ENCODE measurements at places on chromosomes 2 and 18.
A peak's percentile ranks its signal among the peaks of the same experiment; 100 is the strongest.

GRCh38 chr2:158722266-158723105, 72.6 kb upstream of the DAPL1 start:
- DNase-seq = no peak

- peak; percentile 70 for DNase-seq
Observed at GRCh38 chr2:208466151-208466919, 59.7 kb downstream of the PTH2R start.

- DNase-seq = no peak
Observed at GRCh38 chr2:110796716-110797301, 64.4 kb downstream of the ACOXL start.

DNA sequence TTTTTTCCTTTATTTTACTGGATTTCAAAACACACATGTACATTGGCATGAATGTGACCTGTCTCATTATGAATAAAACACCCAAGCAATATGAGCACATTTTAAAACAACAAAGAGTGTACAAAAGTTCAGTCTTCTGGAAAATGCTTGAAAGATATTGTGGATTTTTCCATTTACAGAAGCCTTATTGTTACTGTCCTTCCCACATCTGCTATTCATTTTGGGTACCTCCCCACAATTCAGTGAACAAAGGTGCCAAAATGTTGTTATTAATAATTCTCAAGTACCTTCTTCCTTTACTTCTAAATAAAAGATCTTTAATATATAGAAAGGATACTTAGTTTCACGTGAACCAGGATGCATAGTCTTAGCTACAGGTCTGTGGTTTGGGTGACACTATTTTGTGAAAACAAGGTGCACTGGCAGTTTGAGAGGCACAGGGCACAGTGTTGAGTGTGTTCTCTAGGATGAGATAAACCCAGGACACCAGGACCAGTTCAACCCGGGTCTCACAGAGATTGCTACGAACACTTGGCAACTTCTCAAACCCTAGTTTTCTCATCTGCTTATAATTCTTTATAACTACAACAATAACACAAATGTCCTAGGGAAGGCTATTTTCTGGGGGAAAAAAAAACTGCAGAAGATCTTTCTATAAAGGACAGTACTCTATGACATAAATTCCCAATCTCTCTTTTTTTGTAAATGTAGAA, 84.5 kb upstream of the GALNT5 start:
- no peak for DNase-seq

- DNase-seq = no peak
Observed at GRCh38 chr2:239112127-239112774, 264.4 kb downstream of the TWIST2 start.

DNA sequence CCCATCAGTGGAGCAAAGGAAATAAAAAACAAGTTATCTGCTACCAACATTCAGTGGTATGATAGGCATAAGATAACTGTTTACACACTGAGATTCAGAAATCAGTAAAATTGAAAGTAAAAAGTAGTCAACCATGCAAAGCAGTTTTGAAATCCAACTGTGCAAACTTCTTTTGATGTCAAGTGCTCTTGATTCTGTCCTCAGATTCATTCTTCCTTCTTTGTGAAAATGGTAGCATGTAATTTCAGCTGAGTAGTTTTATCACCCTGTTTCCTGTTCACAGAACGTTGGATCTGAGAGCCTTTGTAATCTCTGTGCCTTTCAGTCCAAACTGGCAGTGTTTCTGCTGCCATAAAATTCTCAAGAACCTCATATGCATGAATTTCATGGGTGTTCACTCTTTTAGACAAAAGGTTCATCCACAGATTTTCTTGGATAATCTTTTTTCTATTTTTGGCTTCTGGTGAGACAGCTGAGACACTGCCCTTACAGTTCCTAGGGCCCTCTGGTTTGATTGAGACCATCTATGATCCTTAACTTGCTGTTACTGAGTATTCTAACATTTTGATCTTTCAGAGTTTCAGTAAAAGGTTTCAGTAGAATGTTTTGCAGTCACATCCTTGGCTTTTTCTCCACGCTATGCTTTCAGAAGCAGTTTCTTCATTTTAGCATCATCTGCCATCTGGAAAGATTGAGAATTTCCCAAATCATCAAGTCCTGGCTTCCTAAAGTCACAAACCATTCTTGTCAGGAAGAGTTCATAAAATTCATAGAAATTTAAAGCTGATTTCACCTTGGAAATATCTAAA, 272.3 kb upstream of the EPHA4 start:
- no peak for DNase-seq

DNA sequence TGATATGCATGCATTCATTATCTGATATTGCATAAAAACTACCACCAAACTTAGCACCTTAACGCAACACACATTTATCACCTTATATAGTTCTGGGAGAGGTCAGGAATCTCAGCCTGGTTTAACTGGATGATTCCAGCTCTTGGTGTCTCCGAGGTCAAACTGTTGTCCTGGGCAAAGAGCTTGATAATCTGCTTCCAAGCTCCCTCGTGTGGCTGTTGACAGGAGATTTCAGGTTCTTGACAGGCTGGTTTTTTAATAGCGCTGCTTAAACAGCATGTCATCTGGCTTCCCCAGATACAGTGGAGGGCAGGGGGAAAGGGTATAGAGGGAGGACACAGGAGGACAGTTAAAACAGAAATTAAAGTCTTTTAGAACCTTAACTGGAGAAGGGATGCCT, 785.0 kb downstream of the CNTNAP5 start:
- peak; percentile 28 for DNase-seq

DNA sequence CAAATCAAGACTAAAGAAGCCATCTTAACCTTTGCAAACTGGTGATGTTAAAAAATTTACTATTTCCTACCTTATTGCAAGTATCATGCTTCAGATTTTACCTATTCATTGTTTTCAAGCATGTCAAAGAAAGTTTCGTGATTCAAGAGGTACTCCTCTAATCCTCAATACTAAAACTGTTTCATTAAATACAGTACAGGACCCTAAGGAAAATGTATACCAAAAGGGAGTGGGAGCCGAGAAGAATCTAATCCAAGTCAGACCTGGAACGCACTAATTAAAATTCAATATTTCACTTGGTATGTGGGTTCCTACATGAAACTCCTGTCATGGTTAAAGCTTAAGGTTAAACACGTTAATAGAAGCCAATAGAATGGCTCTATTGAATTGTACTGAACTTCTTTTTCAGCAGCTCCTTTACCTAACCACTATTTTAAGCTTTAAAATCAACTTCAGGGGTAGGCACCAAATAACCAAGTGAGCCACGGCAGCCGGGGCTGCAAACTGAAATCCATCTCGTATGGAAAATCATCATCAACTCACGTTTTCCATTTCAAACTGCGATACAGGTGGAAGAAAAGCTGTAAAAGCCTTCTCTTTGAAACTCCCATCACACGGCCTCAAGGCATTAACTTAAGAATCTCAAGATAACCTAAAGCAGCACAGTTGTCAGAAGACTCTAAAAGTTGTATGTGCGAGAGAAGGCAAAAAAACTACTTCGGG, 188.8 kb downstream of the ZEB2 start:
- peak; percentile 50 for DNase-seq

DNA sequence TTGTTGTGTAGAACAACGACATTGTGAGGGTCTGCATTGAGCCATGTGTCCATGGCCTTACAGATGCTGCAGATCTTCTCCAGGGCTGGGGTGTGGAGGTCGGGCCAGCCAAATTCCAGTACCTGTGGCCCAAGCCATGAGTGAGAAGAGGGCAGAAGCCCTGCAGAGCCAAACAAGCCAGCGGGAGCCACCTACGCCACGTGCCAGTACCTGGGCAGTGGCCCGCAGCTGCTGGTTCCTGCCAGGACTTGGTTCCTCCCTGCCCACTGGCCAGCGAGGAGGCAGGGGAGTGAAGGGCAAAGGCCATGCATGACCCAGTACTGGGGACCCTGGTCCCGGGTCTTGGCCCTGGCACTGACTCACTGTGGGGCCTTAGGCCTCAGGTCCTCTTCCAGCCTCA, 109.4 kb downstream of the TNS1 start:
- no peak for DNase-seq

DNA sequence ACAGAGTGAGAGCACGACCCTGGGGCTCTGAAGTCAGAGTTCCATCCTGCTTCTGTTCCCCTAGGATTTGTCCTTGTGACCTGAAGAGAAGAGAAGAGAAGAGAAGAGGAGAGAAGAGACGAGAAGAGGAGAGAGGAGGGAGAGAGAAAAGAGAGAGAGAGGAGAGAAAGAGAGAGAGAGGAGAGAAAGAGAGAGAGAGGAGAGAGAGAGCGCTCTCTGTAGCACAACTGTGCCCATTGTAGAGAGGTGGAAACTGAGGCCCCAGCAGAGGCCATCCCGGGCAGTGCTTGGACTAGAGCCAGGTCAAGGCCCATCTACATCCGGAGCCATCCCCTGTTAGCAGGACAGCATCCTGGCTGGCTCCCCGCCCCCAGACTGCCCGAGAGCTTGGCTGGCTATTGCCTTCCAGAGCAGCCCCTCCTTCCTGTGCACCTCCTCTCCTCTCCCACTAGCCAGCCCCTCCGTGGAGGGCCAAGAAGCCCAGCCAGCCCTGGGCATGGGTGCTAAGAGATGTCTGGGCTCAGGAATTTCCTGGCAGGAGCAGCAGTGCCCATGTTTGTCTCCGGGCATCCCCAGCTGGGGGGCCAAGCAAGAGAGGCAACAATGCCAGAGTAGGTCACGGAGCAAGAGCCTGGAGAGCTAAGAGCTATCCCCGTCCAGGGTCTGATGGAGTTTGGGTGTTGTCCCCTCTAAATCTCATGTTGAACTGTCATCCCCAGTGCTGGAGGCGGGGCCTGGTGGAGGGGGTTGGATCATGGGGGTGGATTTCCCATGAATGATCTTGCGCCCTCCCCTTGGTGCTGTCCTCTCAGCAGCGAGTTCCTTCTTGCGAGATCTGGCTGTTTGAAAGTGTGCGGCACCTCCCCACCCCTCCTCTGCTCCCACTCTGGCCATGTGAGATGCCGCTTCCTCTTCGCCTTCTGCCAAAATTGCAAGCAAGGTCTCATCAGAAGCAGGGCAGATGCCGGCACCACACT, 18.2 kb upstream of the GPR55 start:
- DNase-seq = peak; percentile 84

DNA sequence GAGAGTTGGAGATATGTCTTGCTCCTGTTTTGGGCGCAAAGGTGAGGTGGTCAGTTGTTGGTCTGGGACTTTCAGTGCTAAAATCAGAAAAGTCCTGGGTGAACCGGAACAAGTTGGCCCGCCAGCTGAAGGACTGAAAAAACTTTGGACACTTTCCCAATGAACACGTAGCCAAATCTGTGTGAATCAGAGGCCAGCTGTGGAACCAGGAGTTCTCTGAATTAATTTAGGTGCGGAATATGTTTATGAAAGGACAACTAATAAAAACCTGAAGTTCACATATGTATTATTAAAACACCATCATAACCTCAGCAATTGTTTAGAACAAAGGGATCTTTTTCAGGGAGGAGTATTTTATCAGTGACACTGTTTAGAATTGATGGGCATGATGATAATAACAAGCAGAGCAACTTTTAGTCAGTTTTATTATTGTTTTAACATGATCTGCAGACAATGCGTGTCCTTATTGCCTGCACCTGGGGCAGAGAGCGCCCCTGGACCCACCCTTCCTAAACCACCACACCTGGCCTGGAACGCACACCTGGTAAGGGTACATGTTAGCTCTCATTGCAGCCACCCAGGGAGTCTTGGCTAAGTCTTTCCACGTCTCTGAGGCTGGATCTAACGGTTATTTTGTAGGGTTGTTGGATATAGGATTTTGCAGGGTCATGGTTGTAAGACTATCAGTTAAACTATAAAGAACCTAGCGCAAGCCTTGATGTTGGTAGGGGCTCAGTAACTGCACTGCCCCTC, 9.9 kb upstream of the ODC1 start:
- DNase-seq = no peak

DNA sequence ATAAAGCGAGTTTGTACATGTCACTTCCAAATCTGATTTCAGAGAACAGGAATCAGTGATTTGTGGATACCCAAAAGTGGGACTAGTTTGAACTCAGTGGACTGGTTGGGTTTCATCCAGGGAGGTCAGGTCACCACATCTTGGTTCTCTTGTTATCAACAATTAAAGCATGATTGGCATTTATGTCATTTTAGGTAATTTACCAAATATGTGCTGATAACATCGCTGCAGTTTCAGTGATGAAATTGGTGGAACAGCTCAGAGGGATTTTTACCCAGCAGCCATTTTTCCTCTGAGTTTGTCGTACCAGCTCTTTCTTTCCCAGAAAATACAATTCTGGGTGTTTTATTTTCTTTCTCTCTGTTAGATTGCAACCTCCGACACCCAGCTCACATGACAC, 33.4 kb downstream of the TMEM18 start:
- DNase-seq = no peak

- DNase-seq = no peak
Observed at GRCh38 chr18:9949315-9949714, 35.5 kb downstream of the VAPA start.

DNA sequence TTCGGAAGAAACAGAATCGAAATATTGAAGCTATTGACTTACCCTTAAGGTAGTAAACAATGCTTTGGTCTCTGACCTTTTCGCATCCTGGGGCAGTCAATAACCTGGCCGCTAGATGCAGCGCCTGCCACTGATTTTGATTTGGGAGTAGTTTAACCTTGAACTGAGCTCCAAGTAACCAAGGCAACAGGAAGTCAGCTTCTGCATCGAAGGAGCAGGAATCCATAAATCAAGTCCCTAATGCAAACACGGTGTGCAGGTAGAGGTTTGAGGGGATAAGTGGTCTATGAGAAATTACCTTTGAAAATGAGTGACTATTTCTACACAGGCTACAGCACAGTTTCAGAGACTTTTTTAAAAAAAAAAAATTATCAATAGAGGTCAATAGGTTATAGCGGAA, 353.5 kb downstream of the SETBP1 start:
- no peak for DNase-seq

DNA sequence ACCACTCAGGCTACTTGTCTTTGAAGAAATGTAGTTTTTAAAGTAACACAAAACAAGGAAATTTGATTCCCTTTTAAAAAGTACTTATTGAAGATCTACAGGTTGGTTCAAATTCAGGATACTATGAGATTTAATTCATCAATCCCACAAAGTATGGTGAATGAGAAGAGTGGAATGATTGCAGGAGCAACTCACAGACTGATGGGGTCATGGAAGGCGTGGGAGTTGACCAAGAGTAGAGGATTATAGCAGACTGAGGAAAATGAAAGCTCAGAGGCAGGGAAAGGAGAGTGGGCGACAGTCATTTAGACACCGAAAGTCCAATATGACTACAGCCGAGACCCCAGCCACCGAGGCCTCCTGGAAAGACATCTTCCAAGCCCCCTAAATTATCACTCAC, 12.5 kb upstream of the DAPL1 start:
- no peak for DNase-seq

- DNase-seq = no peak
Observed at GRCh38 chr2:178271629-178272333, 77.5 kb downstream of the OSBPL6 start.

DNA sequence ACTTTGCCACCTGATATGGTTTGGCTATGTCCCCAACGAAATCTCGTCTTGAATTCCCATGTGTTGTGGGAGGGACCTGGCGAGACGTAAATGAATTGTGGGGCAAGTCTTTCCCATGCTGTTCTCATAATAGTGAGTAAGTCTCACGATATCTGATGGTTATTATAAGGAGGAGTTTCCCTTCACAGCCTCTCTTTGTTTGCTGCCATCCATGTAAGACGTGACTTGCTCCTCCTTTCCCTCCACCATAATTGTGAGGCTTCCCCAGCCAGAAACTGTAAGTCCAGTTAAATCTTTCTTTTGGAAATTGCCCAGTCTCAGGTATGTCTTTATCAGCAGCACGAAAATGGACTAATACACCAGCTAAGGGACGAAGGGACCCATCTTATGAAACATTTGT, 1303.3 kb downstream of the SUCLG1 start:
- DNase-seq = no peak

GRCh38 chr2:234421-234820, 29.4 kb downstream of the SH3YL1 start:
- DNase-seq = no peak

GRCh38 chr2:176692533-176692932, 423.3 kb downstream of the MTX2 start:
- DNase-seq = no peak
